Ascending aorta (tissue), 2 donors: ENCODE measurements at places on chromosomes 11 and 22.

- DNase-seq: no peak
Measured at GRCh38 chr11:32531528-32531927, 52.1 kb upstream of the EIF3M start.

DNA sequence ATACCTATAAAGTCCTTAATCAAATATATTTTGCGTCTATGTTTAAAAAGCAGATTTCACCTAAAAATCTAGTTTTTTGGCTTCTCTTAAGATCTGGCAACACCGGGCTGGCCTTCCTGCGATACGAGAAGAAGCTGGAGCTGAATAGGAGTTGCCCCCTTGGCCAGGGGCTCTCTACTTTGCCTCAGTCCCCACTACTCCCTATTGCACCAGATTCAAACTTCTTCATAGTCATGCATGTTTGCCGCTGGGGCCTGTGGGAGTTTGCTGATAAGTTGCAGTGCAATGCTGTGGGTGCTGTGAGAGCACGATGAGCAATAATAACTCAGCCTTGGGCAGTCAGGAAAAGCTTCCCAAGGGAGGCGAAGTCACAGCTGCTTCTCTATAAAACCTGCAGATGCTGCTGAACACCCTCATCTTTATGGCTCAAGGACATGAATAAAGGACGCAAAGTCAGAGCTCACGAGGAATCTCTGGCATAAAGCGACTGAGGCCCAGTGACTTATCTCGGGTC is 15.2 kb upstream of the EIF3D start:
- no peak for DNase-seq

DNA sequence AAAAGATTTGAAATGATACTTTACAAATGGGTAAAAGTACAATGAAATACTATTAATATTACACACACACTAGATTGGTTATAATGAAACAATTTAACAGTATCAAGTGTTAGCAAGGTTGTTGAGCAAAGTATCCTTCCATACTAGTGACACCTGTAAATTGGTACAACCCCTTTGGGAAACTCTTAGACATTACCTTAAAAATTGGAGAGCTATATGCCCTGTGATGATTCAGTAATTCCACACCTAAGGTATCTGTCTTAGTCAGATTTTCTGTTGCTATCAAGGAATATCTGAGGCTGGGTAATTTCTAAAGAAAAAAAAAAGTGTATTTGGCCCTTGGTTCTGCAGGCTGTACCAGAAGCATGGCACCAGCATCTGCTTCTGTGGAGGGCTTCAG is 7.4 kb upstream of the GDPD4 start:
- DNase-seq: no peak

DNA sequence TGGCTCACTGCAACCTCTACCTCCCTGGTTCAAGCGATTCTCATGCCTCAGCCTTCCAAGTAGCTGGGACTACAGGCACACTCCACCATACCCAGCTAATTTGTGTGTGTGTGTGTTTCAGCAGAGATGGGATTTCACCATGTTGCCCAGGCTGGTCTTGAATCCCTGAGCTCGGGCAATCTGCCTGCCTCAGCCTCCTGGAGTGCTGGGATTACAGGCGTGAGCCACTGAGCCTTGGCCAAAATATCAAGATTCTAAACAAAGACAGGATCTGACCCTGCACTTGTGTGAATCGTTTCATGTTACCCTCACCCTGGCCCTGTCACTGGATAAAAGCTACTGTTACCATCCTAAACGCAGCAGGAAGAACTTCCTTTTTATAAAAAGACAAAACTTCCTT is 15.6 kb upstream of the THY1 start:
- no peak for DNase-seq

- no peak for DNase-seq
Measured at GRCh38 chr11:94507485-94507884, 4.8 kb upstream of the C11orf97 start.
